Esophagus squamous epithelium (tissue), 5 donors: ENCODE measurements at places on chromosomes 1 and 21.

DNA sequence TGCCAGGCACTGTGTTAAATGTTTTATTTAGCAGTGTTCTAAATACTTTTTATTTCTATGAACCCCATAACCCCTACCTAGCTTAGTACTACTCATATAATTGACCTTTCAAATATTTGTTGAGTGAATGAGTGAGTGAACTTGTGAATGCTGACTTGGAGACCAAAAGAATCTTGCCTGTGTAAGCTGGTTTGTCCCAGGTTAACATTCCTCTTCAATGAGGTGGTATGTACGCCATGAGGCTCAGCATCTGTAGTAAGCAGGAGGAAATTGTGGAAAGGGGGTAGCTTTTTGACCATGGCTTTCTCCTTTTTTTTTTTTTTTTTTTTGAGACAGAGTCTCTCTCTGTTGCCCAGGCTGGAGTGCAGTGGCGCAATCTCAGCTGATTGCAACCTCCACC, 14.6 kb downstream of the MED18 start:
- no peak for DNase-seq

DNA sequence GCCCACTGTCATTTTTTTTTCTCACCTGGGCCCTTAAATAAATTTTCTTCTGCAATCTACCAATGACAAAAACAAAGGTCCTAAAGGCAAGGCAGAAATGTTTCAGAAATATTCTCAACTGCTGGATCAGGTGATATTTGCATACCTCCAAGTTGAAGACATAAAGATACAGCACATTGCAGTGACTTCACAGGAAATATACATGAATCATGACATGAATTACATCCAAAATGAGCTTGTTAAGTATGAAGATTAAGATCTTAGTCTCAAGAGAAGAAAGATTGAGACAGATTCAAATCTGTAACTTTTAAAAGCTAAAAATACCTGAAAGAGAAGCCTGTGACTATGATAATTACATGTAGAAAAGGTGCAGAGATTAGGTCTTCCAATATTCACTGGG, 207.8 kb downstream of the SIPA1L2 start:
- no peak for DNase-seq

GRCh38 chr1:175733722-175734121, 9.7 kb downstream of the TNR start:
- no peak for DNase-seq

GRCh38 chr1:158924677-158925076, 6.7 kb upstream of the PYHIN1 start:
- no peak for DNase-seq

- DNase-seq: no peak
Measured at GRCh38 chr21:38503583-38503982, 5.3 kb upstream of the ERG start.

DNA sequence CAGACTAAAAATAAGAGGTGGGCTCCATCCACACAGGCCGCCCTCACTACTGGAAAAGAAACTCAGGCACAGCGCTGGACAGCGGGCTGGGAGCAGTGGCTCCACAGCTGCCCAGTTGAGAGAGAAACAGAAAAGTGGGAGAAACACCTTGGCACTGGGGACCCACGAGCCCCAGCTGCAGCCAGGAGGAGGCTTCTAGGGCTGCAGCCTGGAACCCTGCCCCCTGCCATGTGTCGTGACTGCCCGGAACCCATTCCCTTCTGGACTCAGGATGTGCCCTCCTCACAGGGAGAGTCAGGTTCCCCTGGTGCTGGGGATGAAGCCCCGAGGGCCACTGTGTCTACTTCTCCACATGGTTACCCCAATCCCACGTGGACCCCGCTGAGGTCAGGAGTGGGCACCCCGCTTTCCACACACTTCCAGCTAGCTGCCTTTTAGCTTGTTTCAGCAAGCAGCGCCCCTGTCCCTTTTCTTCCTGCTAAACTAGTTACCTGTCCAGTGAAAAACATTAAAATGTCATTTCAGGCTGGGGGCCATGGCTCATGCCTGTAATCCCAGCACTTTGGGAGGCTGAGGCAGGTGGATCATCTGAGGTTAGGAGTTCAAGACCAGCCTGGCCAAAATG, 35.9 kb downstream of the PARP1 start:
- no peak for DNase-seq

DNA sequence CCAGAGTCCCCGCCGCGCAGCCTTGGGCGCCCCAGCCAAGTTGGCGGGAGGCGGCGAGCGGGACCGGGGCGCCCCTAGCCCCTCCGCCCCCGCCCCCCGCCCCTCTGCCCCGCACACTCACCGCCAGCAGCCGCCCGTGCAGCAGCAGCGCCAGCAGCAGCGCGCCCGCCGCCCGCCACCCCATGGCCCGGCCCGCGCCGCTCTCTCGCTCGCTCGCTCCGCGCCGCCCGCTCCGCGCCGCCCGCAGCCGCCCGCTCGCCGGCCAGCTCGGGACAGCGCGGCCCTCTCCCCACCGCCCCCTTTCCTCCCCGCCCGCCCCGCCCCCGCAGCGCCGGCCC, at the start of gene HSPG2:
Gene HSPG2, minus strand, starts transcription at position 277 of the 338 bp plus-strand sequence. Its CDS starts 93 bp downstream, at position 184.
- DNase-seq: no peak

- DNase-seq: no peak
Measured at GRCh38 chr1:150210091-150210490, 25.8 kb downstream of the ANP32E start.

- DNase-seq: no peak
Measured at GRCh38 chr1:44785029-44785380, 3.0 kb downstream of the BEST4 start.

DNA sequence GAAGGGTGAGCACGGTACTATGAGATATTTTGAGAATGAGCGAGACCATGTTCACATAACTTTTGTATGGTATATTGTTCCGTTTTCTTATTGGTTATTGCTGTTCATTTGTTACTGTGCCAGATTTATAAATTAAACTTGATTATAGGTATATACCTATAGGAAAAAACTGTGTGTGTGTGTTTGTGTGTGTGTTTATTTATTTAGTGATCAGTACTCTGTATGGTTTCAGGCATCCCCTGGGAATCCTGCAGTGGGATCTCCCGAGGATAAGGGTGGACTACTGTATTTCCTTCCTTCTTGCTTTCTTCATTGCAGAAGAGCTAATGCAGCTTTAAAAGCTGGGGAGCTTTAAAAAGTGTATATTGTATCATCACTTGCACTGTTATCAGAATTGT, 8.0 kb upstream of the ASH1L start:
- no peak for DNase-seq

GRCh38 chr1:61746813-61747212, 4.5 kb downstream of the PATJ start:
- no peak for DNase-seq

DNA sequence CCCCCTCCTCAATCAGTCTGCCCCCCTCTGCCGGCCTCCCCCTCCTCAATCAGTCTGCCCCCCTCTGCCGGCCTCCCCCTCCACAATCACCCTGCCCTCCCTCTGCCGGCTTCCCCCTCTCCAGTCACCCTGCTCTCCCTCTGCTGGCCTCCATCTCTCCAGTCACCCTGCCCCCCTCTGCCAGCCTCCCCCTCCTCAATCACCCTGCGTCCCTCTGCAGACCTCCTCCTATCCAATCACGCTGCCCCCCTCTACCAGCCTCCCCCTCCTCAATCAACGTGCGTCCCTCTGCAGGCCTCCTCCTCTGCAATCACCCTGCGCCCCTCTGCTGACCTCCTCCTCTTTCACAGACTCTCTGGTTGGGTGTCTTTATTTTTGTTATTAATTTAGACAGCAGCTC, 11.5 kb upstream of the C1orf198 start:
- no peak for DNase-seq

GRCh38 chr1:10724948-10725847, 71.2 kb downstream of the CASZ1 start:
- no peak for DNase-seq

DNA sequence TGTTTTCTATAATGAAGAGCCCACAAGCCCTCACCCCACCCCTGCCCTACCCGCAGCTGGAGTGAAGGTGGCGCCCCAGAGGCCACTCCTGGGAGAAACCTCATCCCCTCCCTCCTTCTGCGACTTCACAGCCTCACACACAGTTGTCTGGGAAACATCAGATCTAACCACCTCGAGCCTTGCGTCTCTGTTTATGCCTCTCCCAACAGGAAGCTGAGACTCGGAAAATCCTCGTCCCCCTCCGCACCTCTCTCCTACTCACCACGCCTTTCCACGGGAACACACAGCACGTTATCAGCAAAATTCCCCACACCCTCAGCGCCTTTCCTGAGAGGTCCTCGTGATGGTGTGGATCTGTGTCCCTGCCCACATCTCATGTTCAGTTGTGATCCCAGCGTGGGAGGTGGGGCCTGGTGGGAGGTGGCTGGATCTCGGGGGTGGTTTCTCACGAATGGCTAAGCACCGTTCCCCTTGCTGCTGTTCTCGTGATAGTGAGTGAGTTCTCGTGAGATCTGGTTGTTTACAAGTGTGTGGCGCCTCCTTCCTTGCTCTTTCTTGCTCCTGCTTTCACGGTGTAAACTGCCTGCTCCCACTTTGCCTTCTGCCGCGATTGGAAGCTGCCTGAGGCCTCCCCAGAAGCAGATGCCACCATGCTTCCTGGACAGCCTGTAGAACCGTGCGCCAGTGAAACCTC, 190.6 kb downstream of the KIF26B start:
- no peak for DNase-seq

DNA sequence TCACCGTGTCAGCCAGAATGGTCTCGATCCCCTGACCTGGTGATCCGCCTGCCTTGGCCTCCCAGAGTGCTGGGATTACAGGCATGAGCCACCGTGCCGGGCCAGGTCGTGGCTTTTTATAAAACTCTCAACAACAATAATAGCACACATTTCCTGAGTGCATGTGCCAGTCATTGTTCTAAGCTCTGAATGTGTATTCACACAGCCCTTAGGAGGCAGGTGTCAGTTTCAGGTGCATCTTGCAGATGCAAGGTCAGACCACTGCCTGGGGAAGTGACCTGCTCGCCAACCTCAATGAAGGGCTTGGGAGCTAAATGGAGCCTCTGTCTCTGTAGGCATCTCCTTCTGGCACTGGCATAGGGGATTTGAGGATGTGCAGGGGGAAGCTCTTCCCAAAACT, 1.6 kb upstream of the LEFTY2 start:
- no peak for DNase-seq

GRCh38 chr1:233151861-233152260, 143.7 kb downstream of the PCNX2 start:
- DNase-seq: no peak

- no peak for DNase-seq
Measured at GRCh38 chr1:12617901-12618660, at the start of gene DHRS3. Gene DHRS3 (minus strand): TSS chr1:12618210. CDS start chr1:12617348, 862 bp downstream.

GRCh38 chr1:2327841-2328240, 63.5 kb downstream of the MORN1 start:
- no peak for DNase-seq

DNA sequence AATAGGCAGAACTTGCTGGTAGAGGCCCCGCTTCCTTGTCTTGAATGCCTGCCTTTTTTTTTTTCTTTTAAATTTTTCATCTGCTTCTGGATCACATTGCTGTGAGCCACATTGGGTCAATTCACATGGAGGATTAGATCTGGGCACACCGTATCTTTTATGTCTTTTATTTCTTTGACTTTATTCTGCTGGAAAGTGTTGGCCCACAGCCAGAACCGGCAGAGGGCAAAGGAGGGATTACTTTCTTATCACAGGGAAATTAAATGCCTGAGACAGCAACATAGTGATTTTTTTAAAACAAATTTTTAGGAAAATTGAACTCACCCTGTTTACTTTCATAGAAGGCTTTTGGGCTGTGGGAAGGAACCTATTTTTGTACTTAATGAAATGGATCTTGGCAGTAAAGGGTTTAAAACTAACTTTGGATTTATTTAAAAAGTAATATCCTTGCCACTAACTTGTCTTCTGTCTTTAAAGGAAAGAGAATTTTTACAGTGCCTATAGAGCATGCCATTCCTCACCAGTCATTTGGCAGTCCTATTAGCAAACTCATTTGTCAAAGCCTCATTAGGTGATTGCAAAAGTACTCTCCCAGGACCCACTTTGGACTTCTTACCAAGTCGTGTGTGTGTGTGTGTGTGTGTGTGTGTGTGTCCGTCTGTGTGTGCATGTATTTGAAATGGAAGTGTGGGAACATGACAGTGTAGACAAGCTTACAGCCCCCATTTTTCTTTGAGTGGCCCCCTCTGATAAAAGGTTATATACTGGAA, 68.4 kb downstream of the ST6GALNAC3 start:
- DNase-seq: no peak

GRCh38 chr1:1130206-1131120, 14.6 kb upstream of the C1orf159 start:
- DNase-seq: no peak

GRCh38 chr1:221891708-221892107, 149.8 kb upstream of the DUSP10 start:
- DNase-seq: no peak

- DNase-seq: no peak
Measured at GRCh38 chr1:7470904-7471638, 300.0 kb upstream of the VAMP3 start.

DNA sequence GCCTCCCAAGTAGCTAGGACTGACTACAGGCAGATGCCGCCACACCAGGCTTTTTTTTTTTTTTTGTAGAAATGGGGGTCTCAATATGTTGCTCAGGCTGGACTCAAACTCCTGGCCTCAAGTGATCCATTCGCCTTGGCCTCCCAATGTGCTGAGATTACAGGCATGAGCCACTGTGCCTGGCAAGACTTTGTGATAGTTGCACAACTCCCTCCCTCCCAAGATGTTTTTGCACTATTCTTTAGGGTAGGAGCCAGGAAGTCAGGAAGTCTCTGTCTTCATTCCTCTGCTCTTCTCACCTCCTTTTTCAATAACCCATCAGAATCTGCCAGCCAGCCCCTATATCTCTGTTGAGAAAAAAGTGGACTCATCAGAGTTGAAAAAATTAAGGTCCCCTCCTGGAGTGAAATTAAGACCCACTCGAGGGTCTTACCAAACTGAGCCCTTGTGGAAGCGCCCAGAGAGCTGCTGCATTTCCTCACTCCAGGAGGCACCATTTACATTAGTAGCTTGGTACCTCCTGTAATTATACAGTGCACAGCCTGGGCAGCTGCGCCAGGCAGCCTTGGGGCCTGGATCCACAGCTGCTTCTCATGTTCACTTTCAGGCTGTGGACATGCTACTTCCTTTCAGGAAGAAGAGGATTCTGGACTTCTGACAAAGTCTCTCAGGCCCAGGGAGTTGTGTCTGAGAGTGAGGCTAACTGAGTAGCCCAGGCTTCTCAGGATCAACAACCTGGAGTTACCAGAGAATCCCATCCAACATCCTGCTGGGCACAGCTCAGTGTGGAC, 24.0 kb downstream of the TCEA3 start:
- no peak for DNase-seq

DNA sequence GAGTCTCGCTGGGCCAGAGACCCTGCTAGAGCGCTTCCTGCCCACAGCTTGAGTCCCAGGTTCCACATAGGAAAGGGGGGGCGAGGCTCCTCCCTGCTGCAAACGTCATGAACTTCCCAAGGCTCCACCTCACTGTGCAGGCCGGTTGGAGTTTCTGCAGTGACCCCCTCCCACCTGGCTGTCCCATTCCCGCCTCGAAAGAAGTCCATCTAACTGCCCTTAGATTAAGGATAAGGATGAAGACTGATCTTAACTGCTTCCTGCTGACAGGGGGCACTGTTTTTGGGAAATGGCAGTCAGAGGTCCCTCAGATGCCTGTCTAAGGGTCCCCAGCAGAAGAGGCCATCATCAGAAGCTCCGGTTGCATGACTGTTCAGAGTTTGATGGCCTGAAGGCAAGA, 62.7 kb downstream of the STUM start:
- no peak for DNase-seq

- no peak for DNase-seq
Measured at GRCh38 chr1:187383366-187383765, 554.6 kb downstream of the PLA2G4A start.

- DNase-seq: no peak
Measured at GRCh38 chr1:208174731-208175507, 69.3 kb downstream of the PLXNA2 start.
